ENCODE measurements at places on chromosomes 2 and 18.

DNA sequence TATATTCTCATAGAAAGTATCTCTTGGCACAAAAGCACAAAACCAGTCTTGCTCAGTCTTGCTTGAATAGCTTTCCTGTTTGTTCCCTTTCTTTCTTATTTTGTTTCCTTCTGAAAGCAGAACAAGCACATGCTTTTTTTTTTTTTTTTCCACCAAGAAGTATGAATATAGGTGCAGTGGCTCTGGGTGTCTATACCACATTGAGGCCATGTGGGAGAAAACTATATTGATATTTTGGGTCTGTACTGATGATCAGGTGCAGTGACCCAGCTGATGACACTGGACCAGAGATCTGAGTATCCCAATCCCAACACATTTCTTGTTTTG is 28.7 kb downstream of the GEMIN6 start:
- no peak for DNase-seq

- DNase-seq = no peak
These were observed 24.2 kb downstream of the PLCL1 start for GRCh38 chr2:197828464-197829135.

DNA sequence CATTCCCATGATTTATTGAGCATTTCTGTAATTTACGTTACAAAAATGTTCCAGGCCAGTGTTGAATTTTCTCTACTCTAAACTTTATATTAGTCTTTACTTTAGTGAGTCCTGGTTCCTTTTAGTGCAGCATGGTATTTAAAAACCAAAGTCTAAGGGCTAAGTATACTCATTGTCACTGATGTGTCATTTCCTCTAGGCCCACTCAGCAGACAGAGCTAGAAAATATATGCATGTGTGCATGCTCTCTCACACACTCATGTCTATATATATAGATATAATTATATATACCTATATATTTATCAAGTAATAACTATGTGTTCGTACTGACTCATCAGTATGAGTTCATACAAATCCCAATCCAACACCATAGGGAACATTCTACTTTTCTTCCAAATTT is 132.5 kb upstream of the SLC8A1 start:
- DNase-seq = no peak

DNA sequence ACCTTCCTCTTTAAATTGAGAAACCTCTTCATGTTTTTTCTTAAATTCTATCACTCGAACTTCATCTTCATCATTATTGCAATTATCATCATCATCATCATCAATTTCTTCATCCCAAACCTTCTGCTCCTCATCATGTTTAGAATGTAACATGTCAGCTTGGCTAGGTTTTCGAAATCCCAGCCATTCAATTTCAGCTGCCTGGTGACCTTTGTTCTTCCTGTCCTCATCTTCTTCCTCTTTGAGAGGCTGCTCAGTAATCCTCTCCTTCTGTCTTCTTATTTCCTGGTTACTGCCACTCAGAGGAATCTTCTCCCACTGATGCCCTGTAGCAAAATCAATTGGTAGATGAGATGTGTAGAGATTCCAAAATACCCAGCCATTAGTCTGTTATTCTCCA is 4.2 kb downstream of the ERMN start:
- no peak for DNase-seq

DNA sequence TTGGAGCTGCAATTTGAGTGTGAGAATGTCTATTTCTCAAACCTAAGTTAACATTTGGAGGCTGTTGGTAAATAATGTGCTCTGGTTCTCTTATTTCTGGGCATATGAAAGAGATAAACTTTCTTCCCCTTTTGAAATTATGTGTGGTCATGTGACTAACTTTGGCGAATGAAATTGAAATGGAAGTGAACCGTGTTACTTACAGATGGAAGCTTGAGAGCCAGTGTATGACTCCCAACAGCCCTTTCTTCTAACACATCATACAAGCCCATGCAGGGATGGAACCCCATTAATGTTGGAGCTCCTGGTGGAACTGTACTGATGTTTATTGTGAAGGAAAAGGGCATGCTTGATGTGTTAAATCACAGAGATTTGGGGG is 725.8 kb downstream of the TSN start:
- no peak for DNase-seq

DNA sequence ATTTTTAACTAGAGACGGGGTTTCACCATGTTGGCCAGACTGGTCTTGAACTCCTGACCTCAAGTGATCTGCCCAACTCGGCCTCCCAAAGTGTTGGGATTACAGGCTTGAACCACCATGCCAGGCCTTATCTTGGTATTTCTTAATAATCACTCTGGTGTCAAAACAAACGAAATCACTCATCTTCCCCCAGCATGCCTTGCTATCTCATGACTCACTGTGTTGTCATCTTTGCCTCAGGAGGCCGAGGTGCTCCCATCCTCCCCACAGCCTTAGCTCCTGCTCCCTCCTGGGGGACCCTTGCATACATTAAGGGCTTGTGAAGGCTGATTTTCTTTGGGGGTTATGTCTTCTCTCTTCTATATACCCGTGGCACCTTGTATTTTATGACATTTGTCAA is 250.1 kb upstream of the DPP10 start:
- no peak for DNase-seq

DNA sequence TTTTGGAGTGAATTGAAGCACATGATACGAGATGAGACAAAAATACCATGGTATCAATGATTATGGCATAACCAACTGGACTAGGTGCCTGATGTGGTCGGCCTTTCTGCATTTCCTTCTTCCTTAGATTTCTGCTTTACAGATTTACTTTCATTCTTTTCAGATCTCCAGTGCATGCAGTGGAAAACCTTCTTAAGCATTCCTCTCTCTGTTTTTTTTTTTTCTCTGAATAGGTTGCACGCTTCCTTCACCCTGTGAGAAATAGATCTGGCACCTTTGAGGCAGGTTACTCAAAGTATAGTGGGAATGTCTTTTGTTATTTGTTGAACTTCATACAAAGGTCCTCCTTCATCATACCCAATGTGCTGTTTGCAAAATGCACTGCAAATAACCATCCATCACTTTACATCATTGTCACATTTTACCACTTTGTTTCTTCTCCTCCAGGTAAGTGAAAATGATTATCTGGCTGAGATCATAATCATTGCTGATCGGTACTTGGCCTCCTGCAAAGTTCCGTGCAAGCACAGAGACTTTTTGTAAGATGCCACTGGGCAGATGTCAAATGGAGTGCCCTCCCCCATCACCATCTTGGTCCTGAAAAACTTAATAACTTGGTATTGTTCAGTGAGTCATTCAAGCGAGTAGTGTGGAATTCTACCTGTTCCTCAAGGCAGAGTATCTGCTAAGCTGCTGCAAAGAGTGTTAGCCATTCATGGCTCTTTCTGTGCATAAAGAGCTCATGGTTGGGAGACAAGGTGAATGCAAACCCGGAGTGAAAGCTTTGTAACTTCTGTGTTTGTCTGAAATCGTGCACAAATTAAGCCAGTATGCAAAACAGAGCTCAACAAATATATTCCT is 30.0 kb upstream of the KLHL14 start:
- no peak for DNase-seq

DNA sequence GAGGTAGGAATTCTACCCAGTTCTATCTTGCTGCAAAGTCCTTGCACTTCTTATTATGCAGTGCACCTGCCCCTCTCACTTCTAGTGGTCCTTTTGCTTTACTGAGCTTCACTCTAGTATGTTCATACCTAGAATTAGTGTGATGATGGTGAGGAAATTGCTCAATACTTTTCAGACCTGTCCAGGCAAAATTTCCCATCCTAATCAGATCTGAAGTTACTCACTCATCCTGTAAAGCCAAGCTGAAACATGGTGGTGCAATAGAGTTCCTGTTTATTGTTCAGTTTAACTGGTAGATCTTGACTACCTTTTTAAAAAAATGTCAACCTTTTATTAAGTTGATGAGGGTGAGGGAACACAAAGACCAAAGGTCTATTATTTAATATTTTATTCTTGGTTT is 12.6 kb upstream of the FIGN start:
- DNase-seq = no peak

- no peak for DNase-seq
These were observed at the start of gene RTKN for GRCh38 chr2:74441690-74442482. RTKN (minus strand) TSS chr2:74441937; CDS start chr2:74441816, 121 bp downstream.

DNA sequence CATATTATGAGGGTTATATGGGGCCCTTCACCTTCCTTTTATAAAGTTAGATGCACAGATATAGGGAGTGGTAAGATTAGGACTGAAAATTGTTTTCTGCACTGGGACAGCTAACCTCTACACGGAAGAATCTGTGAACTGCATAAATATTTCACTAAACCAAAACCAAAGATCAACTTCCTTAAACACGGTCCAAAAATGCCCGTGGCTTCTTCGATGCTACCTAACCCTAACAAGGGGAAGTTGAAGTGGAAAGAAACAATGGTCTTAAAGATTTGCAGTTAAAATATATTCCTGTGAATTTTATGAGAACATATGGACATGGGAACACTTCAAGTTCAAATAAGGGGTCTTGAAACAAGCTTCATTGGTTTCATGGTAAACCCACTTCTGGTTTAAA is 33.3 kb upstream of the PAX3 start:
- DNase-seq = no peak

DNA sequence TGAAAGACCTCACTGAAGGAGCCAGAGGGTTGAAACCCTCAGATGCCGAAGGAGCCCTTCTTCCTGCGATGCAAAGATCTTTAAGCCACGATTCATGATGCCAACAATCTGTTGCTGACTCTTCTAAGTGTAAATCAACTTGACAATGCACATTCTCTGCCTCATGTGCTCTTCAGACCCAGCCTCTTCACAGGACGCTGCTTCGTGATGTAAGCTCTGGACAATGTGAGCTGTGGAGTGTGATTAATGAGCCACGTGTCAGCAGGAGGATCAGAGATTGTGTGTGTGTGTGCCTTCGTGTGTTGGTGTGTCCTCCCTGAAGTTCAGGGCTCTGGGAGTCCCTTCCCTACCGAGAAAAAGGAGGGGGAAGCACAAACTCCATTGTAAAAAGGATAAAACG is 26.5 kb upstream of the TWIST2 start:
- no peak for DNase-seq

DNA sequence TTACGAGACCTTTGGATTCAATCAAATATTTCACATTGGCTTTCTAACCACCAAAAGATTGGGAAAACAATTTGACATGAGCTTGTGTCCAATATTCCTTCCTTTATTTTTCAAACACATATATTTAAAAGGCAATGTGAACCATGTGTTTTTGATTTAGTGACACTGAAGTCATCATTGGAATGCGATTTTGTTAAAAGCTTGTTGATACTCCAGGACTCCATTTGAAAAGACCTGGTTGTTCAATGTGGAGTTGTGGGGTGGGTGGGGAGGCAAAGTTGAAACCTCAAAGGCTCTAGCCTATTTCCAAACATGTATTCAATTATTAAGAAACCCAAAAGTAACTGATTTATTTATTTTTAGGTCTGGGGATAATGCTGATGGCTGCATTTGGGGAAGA is 114.1 kb upstream of the TRIB2 start:
- no peak for DNase-seq

- no peak for DNase-seq
These were observed 122.0 kb upstream of the MYCN start for GRCh38 chr2:15818318-15818753.

- no peak for DNase-seq
These were observed 168.7 kb downstream of the ZNF804A start for GRCh38 chr2:184767059-184767458.

DNA sequence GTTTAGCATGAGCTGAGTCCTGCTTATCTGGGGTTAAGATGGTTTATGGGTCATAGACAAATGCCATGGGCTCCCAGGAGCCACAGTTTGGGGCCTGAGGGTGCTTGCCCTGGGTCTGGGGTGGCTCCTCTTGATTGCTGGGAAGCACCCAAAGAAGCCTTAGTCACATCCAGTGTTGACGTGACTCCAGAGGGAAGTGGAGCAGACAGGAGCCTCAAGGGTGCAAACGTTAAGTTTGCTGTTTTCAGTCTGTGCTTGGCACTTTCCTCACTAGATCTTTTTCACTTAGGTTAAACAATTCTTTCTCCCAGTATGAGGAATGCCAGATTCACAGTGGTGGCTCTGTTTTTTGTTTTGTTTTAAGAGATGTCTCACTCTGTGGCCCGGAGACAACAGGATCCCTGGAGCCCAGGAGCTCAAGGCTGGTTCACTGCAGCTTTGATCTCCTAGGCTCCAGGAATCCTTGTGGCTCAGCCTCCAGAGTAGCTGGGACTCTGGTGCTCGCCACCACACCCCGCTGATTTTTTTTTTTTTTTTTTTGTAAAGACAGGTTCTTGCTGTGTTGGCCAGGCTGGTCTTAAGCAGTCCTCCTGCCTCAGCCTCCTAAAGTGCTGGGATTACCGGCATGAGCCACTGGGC is 251.3 kb downstream of the FAM210A start:
- DNase-seq = no peak

DNA sequence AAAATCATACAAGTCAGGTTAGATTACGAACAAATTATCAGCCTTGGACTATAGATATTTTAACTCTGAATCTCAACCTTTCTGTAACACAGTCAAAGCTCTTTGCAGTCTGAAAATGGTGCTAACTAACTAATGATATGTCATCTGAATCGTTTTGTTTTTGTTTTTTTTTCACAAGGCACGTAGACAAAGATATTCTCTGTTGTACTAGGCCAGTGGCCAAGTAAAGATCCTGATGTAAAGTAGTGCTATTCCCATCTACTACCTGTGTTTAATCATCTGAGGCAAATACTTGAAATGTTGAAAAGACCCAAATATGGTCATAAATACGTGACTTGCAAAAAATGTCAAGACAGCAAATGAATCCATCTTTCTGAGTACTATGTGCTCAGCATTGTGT is 65.7 kb downstream of the REL start:
- no peak for DNase-seq

DNA sequence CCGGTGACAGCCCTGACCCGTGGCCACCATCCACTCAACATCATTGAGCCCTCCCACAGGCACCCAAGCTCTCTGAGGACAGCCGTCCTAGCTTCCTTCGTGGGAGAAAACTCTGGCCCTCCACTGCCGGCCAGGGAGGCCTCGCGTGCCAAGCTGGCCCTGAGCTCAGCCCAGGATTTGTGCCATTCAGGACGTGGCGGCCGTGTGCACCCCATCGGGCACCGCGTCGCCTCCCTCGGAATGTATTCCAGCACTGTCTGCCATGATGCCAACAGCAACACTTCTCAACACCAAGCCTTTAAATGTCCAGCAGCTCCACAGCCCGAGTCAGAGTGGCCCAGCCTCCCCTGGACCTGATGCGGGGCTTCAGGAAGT is 35.7 kb downstream of the ZNF516 start:
- DNase-seq = no peak

GRCh38 chr2:26904839-26905238 is 56.9 kb downstream of the DPYSL5 start:
- DNase-seq = no peak

GRCh38 chr2:146108993-146109392 is 1589.1 kb upstream of the ZEB2 start:
- DNase-seq = no peak

DNA sequence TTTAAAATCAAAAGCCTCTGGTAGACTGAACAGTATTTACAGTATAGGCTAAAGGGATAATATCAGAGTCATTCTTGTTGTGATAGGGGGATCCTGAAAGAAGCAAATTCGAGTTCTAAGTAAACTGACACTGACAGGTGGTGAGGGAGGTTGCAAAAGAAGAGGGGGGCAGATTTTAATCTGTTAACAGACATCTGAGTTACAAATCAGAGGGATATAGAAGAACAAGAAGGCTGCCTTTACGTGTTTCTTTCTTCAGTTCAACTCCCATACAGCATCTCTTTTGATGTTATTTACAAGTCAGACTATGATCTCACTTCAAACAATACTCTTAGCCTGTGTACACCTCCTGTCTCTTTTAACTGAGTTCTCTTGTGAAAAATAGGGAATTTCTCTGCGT is 16.3 kb upstream of the ITGA4 start:
- DNase-seq = no peak

GRCh38 chr2:86426271-86426670 is 14.9 kb upstream of the KDM3A start:
- no peak for DNase-seq
